ENCODE measurements at places on chromosomes 16 and 17. TPM values are rescaled to one million over a fixed set of nuclear protein-coding genes. Genes with fewer than 3 reads are reported as not detected.

DNA sequence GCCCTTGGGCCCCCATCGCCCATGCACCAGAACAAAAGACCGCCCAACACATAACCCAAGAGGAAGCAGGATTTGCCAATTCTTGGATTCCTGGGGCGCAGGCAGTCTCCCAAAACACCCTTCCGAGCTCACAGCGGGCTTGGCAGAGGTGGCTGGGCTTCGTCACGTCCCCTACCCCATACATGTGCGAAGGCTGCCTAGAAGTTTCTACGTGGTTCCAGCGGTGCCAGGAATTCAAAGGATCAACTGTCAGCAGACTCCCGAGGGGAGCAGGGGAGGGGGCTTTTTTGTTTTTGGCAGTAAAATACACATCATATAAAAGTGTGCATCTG is 80.8 kb upstream of the PLCG2 start:
- no peak for DNase-seq

GRCh38 chr17:50593321-50593720 is 32.8 kb downstream of the CACNA1G start:
- no peak for DNase-seq

GRCh38 chr16:89112377-89113151 is 18.9 kb downstream of the ACSF3 start:
- no peak for DNase-seq

DNA sequence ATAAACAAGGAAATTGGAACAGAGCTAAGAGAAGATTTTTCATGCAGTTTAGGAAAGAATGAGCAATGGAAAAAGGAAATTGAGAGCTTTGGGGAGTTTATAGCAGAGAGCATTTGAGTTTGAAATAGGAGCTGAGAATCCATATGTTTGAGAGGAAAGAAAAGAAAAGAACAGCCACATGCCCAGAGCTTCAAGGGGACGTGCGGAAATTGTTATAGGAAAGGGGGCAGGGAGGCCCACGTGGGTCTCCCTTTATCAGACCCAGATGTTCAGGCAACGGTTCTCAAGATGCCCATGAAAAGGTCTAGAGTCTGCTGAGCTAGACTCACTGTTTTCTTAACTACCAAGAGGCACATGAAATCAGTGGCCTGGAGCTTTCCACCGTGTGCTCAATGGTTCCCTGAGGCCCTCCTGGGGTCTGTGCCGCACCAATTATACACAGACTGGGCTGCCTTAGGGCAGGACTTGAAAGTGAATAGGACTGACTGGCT is 31.2 kb downstream of the CHD9 start:
- no peak for DNase-seq

GRCh38 chr16:56689171-56689570 is 6.9 kb downstream of the MT1X start:
- no peak for DNase-seq

The IRX5 gene
- not detected for polyA plus RNA-seq

GRCh38 chr16:23907457-23907902 is 71.7 kb downstream of the PRKCB start:
- no peak for DNase-seq
